ENCODE measurements at places on chromosomes 16 and 17. TPM values are rescaled to one million over a fixed set of nuclear protein-coding genes. Genes with fewer than 3 reads are reported as not detected.

- no peaks in the 10 kb centered on the region for H3K36me3 ChIP-seq
- H3K4me3 ChIP-seq = peak overlapping the region; percentile 37
- no peaks in the 10 kb centered on the region for H3K27me3 ChIP-seq
- DNase-seq = peak; percentile 80
- H3K27ac ChIP-seq = peak overlapping the region; percentile 90
Observed at GRCh38 chr17:40316571-40317344, 7.8 kb downstream of the RARA start.

The KREMEN2 gene
- not detected for total RNA-seq

GRCh38 chr17:32870027-32870670 lies 6.8 kb downstream of the MYO1D start:
- H3K4me3 ChIP-seq = no peak overlapping the region
- peaks cover 25% of the 10 kb centered on the region for H3K4me1 ChIP-seq
- no peaks in the 10 kb centered on the region for H3K36me3 ChIP-seq
- H3K27me3 ChIP-seq = no peaks in the 10 kb centered on the region

DNA sequence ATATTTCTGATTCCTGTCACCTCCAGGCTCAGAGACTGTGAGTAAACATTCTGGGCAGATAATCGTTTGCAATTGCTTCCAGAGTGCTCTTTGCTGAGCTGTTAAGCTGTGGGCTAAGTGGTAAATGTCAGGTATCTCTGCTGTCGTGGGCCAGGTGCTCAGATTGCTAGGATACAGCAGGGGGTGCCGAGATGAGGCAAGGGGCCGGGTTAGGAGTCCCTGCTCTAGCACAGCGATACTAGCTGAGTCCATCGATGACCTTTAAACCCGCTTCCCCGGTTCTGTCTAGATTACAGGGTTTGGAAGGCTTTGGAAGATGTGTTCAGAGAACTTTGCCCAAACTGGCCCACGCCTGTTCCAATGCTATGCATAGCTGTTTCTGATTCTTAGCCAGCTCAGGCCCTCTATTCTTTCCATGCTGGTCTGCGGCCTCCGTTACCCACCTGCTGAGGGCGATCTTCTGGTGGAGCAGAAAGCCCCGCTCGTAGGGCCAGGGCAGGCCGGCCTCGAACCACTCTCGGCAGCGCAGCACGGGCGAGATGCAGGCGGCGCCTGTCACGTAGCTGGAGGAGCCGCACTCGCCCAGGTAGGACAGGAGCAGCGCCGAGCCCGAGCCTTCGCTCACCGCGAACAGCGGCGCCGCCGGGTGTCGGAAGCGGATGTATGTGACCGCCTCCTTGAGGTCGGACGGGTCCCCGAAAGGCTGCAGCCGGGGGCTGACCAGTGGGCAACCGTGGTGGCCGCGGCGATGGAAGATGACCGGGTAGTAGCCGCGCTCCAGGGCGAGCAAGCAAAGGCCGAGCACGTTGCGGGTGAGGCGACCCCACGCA lies 979 bp downstream of the ABHD15 start:
- DNase-seq = peak; percentile 42
- peak overlapping the region; percentile 63 for H3K4me3 ChIP-seq
- H3K4me1 ChIP-seq = peaks cover 26% of the 10 kb centered on the region

- peak overlapping the region; percentile 62 for H3K27ac ChIP-seq
- H3K36me3 ChIP-seq = peaks cover 35% of the 10 kb centered on the region
- DNase-seq = peak; percentile 58
- peak overlapping the region; percentile 29 for H3K4me3 ChIP-seq
- peaks cover 17% of the 10 kb centered on the region for H3K4me1 ChIP-seq
- no peaks in the 10 kb centered on the region for H3K27me3 ChIP-seq
Observed at GRCh38 chr16:67537636-67538591, 9.3 kb downstream of the RIPOR1 start.

DNA sequence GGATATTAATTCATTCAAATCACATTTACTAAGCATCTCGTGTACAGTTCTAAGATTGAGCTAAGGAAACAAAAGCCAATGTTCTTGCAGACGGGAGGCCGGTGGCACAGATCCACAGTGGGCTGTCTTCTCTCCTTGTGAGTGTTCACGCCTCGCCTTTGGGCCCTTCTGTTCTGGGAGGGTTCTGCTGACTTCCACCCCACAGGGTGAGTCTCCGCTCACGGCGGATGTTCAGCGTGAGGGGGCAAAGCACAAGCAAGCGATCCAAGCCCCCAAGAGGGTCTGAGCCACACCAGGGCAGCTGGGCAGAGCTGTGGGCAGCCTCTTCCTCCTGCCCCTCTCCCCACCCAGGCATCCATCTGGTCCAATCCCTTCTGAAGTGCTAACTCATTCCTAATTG lies 84.3 kb upstream of the DOC2B start:
- no peaks in the 10 kb centered on the region for H3K4me1 ChIP-seq
- H3K27ac ChIP-seq = no peak overlapping the region
- H3K4me3 ChIP-seq = no peak overlapping the region
- peak; percentile 52 for DNase-seq

DNA sequence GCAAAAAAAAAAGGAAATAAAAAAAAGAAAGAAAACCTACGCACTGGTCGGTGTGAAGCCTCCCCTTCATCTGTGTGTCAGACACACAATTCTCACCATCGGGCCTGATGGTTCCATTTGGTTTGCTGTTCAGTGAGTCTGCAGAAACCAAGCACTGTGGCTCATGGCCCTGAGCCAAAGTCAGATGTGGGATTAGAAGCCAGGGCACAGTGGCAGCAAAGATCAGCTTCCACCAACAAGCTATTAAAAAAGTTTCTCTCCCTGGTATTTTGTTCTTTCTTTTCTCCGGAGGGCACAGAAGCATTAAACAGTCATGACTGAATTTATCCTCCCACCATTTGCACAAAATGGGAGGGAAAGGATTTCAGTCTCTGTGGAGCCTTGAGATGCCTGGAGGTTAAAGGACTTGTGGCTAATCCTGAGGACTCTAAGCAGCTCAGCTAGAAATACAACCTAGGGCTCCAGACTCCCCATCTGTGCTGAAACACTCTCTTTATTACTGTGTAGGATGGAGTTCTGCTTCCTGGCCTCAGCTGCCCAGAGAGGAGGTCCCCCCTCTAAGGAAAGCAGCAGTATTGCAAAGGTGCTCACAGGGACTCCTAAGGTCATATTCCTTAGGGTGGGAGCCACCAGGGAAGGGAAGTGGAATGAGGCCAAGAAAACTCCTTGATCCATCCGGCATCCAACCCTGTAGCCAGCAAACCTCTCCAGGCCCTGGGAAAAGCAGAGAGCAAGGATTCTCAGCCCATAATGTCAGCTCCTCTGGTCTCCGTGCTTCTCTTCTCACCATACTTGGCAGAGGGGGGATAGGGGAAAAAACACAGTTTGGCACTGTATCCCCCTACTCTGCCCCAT lies 28.2 kb downstream of the SLC39A11 start:
- no peak overlapping the region for H3K27ac ChIP-seq
- H3K4me3 ChIP-seq = no peak overlapping the region
- H3K36me3 ChIP-seq = no peaks in the 10 kb centered on the region
- H3K4me1 ChIP-seq = no peaks in the 10 kb centered on the region

DNA sequence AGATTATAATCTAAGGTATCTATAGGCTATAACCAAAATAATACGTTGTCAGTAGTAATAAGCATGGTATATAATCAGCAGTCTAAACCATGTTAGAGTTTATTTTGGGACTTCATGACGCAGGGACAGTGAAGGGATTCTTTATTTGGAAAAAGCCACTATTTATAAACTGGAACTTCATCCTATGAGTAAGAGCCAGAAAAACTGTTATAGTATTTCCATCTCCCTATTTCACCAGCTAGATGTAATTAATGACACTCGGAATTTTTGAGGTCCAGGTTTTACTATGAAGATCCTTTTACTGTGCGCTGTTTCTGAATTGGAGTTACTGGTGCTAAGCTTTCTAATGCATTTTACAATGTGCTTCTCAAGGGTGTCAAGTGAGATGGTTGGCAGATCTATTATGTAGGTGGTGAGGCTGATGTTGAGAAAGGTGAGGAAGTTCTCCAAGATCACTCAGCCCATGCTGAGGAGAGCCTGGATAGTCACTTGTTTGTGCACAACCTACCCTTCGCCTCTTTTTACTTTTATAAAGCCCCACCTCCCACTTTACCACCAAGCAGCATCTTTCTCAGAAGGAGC lies 149.3 kb downstream of the MSI2 start:
- H3K27ac ChIP-seq = no peak overlapping the region
- H3K4me1 ChIP-seq = peaks cover 30% of the 10 kb centered on the region
- H3K36me3 ChIP-seq = no peaks in the 10 kb centered on the region
- no peaks in the 10 kb centered on the region for H3K27me3 ChIP-seq
- DNase-seq = no peak

DNA sequence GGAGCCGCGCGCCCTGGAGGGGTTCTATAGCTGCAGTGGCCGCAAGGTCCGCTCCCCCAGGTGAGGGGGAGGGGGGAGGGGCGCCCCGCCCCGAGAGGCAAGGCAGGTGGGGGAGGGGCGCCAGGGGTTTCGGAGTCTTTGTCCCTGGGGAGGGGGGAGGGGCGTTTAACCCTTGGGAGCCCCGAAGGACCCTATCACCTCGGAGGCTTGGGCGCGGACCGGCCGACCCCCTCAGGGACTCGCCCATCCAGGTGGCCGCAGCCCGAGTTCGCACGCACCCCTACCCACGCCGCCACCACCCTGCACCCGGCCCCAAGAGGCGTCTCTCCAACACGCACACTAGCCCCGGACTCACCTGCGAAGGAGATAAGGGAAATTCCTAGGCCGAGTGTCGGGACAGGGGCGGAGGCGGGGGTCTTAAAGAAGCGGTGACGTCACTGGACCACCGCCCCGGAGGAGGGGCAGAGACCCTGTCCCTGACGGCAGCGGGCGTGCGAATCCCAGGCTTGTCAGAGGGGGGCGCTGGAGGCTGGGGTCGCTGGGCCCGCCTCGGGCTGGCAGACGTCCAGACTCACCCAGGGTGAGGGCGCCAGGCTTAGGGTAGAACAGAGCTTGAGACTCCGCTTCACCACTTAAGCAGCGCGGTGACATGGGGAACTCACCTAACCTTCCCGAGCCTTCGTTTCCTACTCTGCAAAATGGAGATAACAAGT lies at the start of gene CLDN6:
Gene CLDN6 (minus strand): TSS at position 390 of the 713 bp plus-strand sequence. CDS start 2,162 bp downstream, outside the sequence.
- no peak for DNase-seq
- no peak within 1 kb of the TSS for H3K27ac ChIP-seq
- no peaks in the 10 kb centered on the region for H3K36me3 ChIP-seq
- H3K27me3 ChIP-seq = peaks cover 10% of the 10 kb centered on the region

DNA sequence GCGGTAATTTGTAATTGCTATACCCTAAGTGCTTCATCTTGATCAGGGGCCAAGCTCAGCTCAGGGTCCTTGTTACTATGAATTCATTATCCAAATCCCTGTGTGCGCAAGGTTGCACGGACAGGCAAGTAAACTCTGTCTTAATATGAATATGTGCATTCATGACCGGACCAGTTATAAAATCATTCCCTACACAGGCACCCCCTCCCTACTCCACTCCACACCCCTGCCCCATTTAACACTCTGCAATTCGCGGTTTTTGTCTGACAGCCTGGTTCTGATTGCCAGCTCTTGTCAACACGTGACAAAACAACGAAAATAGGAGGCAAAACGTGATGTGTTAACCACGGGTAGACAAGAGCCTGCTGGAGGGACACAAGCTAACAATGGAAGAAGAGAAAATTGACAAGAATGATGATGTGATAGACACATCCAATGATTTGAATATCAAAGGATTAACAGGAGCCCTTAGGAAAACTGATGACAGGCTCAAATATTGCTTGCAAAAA lies 76.5 kb downstream of the CACNG3 start:
- H3K36me3 ChIP-seq = no peaks in the 10 kb centered on the region
- H3K27me3 ChIP-seq = no peaks in the 10 kb centered on the region
- no peak overlapping the region for H3K27ac ChIP-seq
- H3K4me1 ChIP-seq = no peaks in the 10 kb centered on the region
- DNase-seq = no peak
- no peak overlapping the region for H3K4me3 ChIP-seq

- H3K4me3 ChIP-seq = no peak overlapping the region
- no peak overlapping the region for H3K27ac ChIP-seq
- no peaks in the 10 kb centered on the region for H3K36me3 ChIP-seq
- no peaks in the 10 kb centered on the region for H3K27me3 ChIP-seq
- peaks cover 19% of the 10 kb centered on the region for H3K4me1 ChIP-seq
Observed at GRCh38 chr17:75114552-75115314, 5.0 kb downstream of the ARMC7 start.

The HBQ1 gene
- not detected for total RNA-seq

GRCh38 chr16:89828199-89828869 lies at the start of gene SPIRE2:
Gene SPIRE2 (plus strand): TSS chr16:89828475. CDS start chr16:89828551, 76 bp downstream.
- no peaks in the 10 kb centered on the region for H3K27me3 ChIP-seq
- peak; percentile 70 for DNase-seq
- no peaks in the 10 kb centered on the region for H3K36me3 ChIP-seq
- H3K4me1 ChIP-seq = peaks cover 20% of the 10 kb centered on the region
- peak within 1 kb of the TSS; percentile 60 for H3K27ac ChIP-seq
- H3K4me3 ChIP-seq = no peak within 1 kb of the TSS

- no peaks in the 10 kb centered on the region for H3K27me3 ChIP-seq
- no peaks in the 10 kb centered on the region for H3K4me1 ChIP-seq
- no peaks in the 10 kb centered on the region for H3K36me3 ChIP-seq
- H3K4me3 ChIP-seq = no peak overlapping the region
Observed at GRCh38 chr16:878886-879285, 78.4 kb upstream of the GNG13 start.
